ENCODE measurements at places on chromosomes 11 and 22.

GRCh38 chr11:65208785-65209710, 27.3 kb downstream of the CAPN1 start:
- no peak for DNase-seq

GRCh38 chr11:9905960-9906791, 242.3 kb downstream of the SWAP70 start:
- DNase-seq, result no peak

DNA sequence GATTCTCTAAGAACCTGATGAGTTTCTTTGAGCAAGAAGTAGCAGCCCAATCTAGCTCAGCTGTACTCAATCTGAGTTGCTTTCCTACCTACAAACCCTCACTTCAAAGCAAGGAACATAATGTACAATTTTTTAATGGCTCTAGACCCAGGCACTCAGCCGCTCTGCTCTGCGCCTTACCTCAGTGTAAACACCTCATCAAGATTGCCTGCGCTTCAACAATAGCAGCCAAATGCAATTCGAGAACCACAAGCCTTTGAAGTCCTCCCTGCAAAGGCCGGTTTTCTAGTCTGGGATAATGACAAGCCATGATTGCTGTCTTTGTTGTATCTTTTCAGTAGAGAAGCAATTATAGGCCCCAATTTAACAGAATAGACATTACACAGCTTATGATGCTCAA, 38.0 kb downstream of the JHY start:
- no peak for DNase-seq

DNA sequence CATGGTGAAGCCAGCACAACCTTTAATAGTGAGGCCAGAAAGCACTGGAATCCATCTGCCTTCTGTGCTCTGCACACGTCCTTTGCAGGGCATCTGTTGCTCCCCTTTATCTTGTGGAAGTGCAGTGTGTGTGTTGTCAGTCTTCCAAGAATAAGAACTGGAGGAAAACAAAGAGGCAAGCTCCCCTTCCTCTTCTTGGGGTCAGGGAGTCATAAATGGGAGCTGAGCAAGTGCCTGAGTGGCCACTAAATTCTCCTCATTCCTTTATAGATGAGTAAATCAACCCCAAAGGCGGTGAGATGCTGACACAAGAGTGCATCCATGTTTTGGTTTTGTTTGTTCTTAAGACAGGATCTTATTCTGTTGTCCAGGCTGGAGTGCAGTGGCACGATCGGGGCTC, 38.3 kb downstream of the WT1 start:
- DNase-seq, result no peak

DNA sequence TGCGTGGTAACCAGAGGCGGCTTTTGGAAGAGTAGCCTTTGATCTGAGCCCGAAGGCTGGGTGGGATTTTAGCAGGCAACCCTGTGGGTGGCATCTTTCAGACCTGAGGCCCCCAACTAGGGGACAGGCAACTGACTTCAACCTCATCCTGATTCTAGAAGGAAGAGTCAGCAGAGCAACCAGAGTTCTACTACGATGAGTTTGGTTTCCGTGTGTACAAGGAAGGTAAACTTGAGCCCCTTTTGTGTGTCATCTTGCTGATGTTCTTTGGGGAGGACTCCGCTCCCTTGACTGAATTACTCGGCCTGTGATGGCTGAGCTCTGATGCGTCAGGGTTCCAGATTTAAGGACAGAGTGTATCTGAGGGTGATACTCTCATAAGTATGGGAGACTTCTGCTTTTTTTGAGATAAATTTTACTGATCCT, 31.6 kb downstream of the SGSM3 start:
- DNase-seq, result no peak

GRCh38 chr22:24434471-24435322, 7.3 kb downstream of the ADORA2A start:
- DNase-seq, result no peak

DNA sequence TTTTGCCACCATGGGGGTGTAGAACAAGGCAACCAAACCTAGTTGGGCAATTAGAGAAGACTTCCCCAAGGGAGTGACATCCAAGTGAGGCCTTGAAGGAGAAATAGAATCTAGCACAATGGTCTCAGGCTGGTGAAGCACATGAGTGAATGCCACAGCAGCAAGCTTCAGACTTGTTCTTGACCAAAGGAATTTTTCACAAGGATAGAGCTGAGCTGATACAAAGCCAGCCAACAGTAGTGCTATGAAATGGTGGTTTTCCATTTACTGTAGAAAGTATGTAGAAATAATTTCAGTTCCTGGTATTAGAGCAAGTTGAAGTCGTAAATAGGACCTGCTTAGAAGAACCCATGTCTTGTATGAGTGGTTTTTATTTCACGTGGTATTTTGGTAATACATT, 148.3 kb upstream of the RASSF10 start:
- DNase-seq, result no peak

- no peak for DNase-seq
Observed at GRCh38 chr11:75814363-75814676, 690 bp upstream of the UVRAG start.

GRCh38 chr11:114065094-114065493, 5.6 kb downstream of the ZBTB16 start:
- no peak for DNase-seq

- no peak for DNase-seq
Observed at GRCh38 chr11:2877474-2877873, 8.1 kb downstream of the CDKN1C start.

GRCh38 chr22:42080287-42080686, 787 bp downstream of the SMDT1 start:
- no peak for DNase-seq

DNA sequence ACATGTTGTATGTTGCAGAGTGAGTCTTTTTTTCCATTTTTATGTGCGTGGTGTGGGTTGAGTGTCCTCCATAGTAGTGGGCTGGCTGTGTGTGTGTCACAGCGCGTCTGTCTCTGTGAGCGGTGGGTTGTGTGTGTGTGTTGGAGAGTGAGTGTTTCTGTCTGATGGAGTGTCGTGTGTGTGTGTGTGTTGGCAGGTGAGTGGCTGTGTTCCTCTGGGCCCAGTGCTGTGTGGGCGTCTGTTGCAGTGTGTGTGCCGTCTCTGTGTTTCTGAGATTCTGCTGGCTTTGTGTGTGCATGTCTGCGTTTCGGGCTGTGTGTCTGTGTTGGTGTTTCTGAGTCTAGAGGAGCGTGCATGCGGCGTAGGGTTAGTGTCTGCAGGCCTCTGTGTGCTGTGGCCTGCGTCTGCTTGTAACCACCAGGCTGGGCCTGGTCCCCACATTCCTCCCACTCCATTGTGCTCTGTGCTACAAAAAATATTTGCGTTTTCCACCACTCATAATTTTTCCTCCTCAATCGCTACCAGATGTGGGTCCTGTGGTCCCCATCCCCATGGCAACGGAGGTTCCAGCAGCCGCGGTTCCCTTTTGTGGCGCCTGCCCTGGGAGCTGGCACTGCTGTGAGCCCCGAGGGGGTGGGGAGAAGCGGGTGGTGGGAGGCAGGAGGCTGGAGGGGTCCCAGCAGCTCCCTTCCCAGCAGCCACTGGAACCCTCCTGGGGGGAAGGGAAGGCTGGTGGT, 15.2 kb downstream of the SCARF2 start:
- DNase-seq, result peak; percentile 74

DNA sequence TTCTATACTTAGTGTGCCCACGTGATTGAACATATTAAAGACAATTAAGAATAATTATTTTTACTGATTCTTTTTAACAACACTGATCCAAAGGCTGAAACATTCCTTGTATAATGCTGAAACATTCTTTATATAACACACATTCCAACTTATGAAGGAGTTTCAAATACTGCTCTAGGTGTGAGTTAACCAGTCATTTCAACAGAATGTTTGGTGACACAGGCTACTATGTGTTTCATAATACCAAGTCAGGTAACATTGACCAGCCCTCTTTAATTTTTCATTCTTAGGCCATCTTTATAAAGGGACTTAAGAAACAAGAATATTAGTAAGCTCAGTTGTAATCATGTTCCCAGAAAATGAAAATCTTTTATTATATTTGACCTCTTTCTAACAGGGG, 136.6 kb downstream of the ELP4 start:
- no peak for DNase-seq

DNA sequence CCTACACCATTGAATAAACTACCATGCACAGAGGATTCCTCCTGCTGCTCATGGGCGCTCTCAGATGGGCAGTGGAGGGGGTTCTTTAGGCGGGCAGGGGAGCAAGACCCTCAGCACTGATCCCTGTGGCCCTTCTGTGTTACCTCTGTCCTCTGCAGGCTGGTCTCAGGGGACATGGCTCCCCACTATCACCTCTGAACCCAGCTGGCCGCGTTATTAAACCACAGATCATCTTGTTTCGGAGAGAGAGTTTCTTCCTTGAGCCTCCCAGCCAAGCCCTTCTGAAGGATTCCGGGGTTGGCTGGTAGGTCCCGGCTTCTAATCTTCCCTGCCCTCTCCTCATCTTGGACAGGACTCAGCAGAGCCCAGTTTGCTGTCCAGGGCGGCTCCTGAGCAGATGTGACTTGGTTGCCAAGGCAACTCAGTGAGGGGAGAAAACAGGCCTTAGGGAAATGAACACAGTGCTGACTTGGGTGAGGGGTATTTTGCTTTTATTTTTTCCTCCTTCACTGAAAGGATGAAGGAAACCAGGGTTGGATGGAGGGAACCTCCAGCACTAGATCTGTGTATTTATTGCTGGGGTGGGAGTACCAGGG, 13.3 kb downstream of the APOL3 start:
- DNase-seq, result no peak

GRCh38 chr22:39214006-39214382, 30.8 kb downstream of the PDGFB start:
- DNase-seq, result no peak

DNA sequence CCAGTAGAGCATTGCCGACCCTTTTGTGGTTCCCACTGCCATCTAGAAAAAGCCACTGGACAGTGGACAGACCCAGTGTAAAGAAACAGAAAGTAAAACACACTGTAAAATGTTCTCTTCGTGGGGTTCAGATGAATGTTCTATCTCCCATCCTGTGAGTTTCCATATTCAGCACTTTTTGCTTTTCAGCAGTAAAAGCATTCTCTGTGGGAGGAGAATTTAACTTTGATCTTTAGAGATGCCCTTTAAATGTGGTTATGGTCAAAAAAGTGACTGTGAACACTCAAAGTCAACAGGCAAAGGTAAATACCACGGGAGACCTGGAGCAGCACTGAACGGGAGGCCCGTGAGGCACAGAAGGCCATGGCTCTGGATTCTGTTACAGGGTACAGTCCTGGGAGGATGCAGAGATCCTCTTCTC, 53.9 kb downstream of the FLI1 start:
- no peak for DNase-seq

- no peak for DNase-seq
Observed at GRCh38 chr11:121004206-121004840, 19.6 kb upstream of the TBCEL start.

GRCh38 chr11:63814383-63814736, 1.1 kb downstream of the SPINDOC start:
- DNase-seq, result no peak

DNA sequence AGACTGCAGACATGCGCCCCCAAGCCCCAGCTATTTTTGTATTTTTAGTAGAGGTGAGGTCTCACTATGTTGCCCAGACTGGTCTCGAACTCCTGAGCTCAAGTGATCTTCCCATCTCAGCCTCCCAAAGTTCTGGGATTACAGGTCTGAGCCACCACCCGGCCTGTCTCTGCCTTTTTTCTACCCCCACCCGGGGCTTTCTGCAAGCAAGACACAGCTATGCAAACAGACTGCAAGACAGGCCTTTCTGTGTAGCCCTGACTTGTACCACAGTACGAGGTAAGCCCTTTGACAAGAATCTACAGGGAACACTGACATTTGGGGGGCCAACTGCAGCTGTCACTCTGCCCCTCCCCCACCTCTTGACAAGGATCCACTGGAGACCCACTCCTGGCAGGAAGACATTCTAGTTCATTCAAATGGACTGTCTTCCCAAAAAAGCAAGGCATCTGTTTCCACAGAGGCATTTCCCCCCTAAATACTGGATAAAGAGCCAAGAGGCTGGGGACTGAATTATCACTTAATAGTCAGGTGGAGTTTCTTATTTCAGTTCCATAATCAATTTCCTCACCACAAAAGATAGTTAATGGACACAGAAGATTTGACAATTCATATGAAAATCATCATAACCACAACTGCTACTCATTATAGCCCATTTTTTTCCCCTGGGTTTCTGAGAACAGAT, 118.2 kb downstream of the ABTB2 start:
- no peak for DNase-seq

DNA sequence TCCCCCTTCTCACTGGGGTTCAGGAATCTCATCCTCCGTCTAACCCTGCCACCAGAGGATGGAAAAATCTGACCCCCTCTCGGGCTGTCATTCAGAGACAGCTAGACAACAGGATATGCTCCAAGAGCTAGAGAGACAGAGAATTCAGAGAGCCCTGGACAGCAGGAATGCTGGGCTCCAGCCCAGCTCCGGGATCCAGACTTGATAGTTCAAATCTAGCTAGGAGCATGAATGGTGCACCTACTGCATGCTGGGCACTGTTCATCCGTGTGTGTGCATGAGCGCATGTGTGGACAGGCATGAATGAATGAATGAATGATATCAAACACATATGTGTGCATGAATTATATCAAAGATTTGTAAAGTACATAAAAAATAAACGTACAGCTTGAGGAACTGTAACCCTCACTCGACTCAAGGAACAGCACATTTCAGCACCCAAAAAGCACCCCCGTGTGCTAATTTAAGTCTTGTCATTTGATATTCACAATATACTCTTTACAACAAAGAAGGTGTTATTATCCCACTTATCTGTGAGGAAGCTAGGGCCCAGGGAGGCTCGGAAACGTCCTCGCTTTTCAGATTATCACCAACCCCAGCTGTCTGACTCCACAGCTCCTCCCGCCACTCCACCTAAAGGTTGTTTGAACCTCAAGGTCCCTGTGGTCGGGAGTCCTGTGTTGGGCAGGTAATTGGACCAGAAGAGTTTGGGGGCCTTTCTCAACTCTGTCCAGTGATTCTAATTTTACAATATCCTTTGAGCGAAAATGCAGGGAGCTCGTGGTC, 640 bp upstream of the VSIG10L2 start:
- DNase-seq, result no peak

DNA sequence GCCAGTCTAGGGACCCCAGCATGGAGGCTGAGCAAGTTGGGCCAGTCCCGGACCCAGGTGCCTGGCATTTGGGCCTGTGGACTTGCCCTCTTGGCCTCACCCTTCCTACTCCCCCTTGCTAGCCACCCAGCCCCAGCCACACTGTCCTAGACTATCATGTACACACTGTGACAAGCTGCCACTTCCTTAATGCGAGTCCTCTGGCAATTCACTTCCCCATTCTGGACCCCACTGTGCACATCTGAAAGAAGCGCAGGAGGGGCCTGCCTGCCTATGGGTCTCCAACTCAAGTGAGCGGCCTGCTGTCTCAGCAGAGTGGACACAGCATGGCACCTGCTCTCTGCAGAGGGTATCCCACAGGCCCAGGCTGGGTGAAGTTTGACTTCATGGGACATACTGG, 68.5 kb upstream of the LMO1 start:
- no peak for DNase-seq

DNA sequence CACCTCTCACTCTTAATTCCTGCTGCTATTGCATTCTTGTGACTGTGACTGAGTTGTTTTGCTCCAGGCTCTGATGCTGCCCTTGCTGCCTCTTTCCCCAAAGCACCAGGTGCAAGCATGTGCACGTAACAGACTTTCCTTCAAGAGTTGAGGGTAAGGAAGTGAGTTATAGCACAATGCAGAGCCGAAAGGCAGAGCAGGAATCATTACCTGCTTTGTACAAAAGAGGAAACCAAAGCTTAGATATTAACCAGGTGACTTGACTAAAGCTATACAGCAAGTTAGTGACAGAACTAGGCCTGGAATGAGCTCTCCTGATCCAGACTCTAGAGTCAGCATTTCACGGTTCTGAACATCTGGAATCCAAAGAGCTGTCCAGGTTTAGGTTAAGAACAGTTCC, 33.6 kb downstream of the NEU3 start:
- no peak for DNase-seq
